Esophagus muscularis mucosa (tissue), 4 donors: ENCODE measurements at places on chromosomes 1 and 21. TPM values are rescaled to one million over a fixed set of nuclear protein-coding genes. Genes with fewer than 3 reads are reported as not detected.

Gene JUN
- 116 TPM for total RNA-seq

Gene OPTC
- total RNA-seq: not detected

Gene CHAF1B
- total RNA-seq: 0.83 TPM

Gene AMY2A
- not detected for total RNA-seq

- DNase-seq: no peak
These were observed 83.5 kb downstream of the TOMM20 start for GRCh38 chr1:235045034-235045690.

- no peak for DNase-seq
These were observed 195.2 kb downstream of the TOMM20 start for GRCh38 chr1:234933475-234933874.

DNA sequence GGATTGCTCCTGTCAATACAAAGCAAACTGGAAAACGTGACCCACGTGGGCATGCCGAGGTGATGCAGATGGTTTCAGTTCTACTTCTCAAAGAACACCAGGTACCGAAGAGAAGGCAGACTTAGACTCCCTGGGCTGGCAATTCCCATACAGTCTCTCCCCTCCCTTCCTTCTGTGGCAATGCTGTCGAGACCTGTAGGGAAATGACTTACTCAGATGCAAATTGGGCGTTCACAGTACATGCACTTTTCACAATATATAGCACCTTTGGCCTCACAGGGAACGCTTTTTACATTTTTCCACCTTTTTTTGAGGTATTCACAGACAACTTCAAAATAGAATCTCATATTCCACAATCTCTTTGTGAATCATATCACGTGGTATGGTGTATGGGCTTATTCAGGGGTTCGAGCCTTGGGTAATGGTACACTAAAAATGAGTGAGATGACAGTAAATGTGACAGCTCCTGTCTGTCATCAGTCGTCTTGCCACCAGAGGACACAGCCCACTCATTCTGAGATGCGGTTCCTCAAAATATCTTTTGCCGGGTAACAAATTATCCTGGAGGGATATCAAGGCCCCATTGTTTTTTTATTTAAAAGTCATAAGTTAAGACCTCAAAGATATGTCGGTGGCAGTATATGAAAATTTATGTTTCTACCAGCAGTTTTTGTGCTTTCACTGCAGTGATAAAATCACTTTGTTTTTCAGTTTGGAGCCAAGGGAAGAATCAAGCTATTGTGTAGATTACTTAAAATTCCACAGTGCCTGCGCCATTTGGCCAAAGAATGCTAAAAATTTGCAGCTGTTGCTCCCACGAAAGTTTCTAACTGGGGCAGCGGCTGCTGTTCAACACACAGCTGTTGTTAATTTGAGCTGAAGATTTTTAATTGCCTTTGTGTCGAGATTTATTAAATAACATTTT lies 168.4 kb downstream of the ZZZ3 start:
- no peak for DNase-seq

DNA sequence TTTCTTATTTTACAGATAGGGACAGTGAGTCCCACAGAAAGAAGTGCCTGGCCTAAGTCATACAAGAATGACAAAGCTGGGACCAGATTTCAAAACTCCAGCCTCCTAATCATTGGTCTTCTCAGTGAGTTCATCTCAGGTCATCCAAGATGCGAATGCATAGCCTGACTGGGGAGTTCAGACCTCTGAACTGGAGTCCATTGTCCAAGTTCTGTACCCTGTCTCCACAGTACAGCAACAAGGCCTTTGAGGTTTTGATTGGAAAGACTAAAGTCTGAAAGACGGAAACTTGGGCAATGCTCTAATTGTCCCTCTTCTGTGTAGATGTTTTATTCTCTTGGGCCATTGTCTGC lies 62.0 kb downstream of the TNN start:
- no peak for DNase-seq
